GDM1 (cell line): ENCODE measurements at places on chromosomes 11 and 22.

- no peak for DNase-seq
Observed at GRCh38 chr22:37419370-37419968, 7.8 kb downstream of the ELFN2 start.

DNA sequence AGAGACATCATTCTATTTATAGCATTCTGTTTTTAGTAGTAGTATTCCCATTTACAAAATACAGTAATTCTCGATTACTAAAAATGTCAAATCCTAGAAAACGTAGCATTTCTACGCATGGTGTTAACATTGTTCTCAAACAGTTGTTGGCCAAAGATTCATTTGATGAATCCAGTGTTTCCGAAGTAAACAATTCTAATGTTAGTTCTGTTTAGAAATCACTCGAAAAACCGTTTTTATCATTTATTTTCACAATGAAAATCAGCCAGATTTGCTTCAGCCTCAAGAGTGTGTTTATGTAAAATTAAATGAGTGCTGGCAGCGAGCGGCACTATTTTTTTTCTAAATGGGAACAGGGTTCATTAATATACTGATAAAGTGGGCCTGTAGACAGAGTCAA lies 7.1 kb downstream of the MS4A18 start:
- DNase-seq = no peak

GRCh38 chr11:133326332-133326731 lies 206.0 kb downstream of the OPCML start:
- DNase-seq = no peak

DNA sequence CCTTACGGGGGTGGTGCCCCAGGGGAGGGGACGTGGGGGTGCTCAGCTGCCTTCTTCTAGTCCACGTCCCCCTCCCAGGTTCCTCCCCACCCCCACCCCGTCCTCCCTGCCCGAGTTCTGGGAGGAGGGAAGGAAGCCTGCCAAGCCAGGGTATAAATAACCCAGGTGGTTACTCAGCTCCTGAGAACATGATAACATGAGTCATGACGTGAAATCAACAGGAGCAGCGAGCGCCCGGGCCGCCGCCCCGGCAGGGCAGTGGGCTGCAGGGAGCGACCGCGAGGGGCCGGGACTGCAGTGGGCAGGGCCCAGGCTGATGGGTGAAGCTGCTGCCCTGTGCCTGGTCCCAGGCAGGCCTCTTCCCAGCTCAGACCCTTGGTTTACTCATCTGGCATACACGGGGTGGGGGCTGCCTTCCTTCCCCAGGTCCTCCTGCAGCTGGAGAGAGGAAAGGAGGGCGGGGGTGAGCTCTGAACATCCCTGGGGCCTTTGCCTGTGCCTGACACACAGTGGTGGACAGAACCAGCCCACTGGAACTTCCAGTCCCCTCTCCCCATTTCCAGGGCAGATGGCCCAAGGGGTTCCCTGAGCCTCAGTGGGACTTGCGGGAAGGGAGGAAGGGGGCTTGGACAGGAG lies 8.8 kb upstream of the PDGFB start:
- no peak for DNase-seq

- DNase-seq = no peak
Observed at GRCh38 chr11:68962527-68963250, 18.1 kb downstream of the MRGPRD start.

GRCh38 chr11:56782167-56782847 lies 33.8 kb upstream of the OR9G4 start:
- no peak for DNase-seq

- peak; percentile 58 for DNase-seq
Observed at GRCh38 chr11:114026355-114026754, 33.2 kb upstream of the ZBTB16 start.

DNA sequence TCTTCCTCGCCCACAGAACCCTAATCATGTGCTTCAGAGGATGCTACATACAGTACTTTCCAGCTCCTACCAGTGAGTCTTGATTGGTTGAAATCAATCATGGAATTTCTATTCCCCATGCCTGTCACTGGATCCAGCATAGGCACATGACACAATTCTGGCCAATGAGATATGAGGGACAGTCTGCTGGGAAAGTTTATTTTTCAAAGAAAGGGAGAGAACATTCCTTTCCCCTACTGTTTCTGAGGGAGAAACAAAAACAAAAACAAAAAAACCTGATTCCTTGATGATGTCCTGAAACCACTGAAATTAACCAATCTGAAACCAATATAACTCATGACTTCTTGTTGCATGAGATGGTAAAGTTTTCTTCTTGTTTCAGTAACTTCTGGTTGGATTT lies 3.3 kb upstream of the RCN1 start:
- no peak for DNase-seq

DNA sequence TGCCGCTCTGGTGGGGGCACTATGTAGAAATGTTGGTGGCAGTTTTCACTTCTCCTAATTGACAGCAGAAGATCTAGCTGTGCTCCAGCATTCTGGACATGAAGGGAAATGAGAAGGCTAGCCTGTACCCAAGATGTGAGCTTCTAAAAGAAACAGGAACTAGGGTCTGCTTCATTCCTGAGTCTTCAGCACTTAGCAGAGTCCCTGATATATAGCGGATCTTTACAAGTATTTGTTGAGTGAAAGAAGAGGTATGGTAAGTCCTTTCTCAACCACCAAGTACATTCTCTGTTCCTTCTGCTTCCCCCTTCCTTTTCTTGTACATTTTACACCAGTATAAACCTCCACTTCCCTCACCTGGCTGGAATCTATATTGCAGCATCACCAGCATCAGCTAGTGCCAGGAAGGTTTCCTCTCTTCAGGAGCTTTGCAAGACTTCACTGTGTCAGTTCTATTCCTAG lies 408.3 kb upstream of the CADM1 start:
- no peak for DNase-seq

GRCh38 chr11:100672498-100673033 lies 14.5 kb upstream of the ARHGAP42 start:
- no peak for DNase-seq

GRCh38 chr22:46276563-46276962 lies 8.8 kb downstream of the TTC38 start:
- no peak for DNase-seq

- no peak for DNase-seq
Observed at GRCh38 chr22:45743687-45744086, 72.1 kb downstream of the ATXN10 start.

DNA sequence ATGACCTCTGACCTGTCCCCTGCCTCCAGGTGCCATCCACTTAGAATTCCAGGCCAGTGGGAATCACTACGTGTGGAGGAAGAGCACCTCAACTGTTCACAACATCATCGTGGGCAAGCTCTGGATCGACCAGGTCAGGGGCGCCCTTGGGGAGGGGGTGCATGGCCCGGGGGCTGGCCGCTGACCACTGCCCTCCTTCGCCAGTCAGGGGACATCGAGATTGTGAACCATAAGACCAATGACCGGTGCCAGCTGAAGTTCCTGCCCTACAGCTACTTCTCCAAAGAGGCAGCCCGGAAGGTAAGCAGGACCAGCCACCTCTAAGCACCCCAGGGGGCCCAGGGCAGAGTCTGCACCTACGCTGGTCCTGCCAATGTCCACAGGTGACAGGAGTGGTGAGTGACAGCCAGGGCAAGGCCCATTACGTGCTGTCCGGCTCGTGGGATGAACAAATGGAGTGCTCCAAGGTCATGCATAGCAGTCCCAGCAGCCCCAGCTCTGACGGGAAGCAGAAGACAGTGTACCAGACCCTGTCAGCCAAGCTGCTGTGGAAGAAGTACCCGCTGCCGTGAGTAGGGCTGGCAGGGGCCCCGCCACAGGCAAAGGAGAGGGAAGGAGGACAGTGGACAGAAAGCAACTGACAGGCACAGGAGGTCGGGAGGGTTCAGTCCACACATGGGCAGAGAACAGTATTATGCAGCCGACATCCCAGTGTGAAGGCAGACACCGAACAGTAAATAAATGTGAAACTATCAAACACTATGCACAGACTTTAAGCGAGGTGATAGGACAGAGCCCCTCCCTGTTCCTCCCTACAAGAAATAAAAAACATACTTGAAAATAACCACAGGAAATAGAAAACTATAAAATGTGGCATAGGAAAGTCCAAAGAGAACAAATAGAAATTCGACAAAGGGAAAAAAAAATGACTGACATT lies 74.9 kb downstream of the MORC2 start:
- DNase-seq = no peak

DNA sequence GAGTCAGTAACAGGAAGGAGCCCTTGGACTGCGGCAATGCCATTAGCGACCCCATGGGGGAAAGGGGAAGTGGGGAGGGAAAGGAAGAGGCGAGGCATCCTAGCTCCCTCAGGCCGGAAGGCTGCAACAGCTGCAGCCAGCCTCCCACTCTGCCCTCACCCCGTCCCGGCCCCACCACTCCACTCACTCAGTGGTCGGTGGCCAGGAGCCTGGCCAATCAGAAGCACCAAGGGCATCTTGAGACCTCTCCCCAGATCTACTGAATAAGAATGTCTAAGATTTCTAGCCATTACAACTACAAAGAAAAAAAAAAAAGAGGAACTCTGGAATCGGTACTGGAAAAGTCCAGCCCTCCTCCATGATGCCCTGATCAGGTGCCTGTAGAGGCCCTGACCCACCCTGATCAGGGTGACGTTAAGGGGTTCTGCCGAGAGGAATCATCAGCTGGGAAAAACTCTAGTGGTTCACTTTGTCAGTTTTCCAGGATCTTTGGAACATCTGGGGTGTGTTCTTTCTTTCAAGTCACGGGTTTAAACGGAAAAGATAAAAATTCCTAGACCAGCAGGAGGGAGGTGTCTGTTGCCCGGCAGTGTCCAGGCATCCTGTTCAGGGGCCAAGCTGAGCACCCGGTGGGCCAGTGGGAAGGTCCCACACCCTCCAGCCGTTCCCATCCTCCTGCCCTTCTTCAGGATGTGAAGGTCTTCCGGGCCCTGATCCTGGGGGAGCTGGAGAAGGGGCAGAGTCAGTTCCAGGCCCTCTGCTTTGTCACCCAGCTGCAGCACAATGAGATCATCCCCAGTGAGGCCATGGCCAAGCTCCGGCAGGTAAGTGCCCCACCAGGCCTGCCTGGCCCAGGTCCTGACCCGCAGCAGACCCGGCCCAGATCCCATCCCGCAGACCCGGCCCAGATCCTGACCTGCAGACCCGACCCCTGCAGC lies 14.4 kb downstream of the OAF start:
- DNase-seq = peak; percentile 95

GRCh38 chr11:120525261-120526171 lies 14.0 kb downstream of the GRIK4 start:
- no peak for DNase-seq

DNA sequence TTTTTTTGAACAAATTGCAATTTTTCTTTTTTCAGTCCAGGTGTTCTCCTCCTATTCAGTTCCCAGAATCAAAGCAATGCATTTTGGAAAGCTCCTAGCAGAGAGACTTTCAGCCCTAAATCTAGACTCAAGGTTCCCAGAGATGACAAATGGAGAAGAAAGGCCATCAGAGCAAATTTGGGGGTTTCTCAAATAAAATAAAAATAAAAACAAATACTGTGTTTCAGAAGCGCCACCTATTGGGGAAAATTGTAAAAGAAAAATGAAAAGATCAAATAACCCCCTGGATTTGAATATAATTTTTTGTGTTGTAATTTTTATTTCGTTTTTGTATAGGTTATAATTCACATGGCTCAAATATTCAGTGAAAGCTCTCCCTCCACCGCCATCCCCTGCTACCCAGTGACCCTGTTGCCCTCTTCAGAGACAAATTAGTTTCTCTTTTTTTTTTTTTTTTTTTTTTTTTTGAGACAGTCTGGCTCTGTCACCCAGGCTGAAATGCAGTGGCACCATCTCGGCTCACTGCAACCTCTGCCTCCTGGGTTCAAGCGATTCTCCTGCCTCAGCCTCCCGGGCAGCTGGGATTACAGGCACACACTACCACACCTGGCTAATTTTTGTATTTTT lies 6.2 kb upstream of the UBE4A start:
- DNase-seq = no peak

GRCh38 chr11:904380-904779 lies 6.2 kb downstream of the CHID1 start:
- DNase-seq = no peak

GRCh38 chr22:24983151-24983550 lies 30.6 kb downstream of the KIAA1671 start:
- DNase-seq = no peak

GRCh38 chr11:102824556-102824955 lies 18.9 kb downstream of the MMP3 start:
- DNase-seq = no peak

GRCh38 chr22:17537155-17537554 lies 26.1 kb upstream of the SLC25A18 start:
- no peak for DNase-seq

DNA sequence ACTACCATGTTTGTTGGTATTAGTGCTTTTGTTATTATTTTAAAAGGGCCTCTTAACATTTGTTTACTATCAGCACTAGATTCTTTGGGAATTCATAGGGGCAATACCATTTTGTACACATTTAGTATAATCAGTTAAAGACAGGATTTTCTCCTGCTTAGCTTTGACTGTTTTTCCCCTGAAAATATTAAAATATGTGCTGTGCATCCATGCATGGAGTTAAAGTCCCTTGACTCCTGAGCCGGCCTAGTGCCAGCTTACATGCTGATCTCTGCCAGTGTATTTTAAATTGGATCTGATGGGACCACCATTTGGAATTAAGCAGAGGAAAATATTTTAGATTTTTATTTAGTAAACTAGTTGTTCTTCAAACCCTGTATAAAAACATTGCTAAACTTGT lies 161.4 kb downstream of the METTL15 start:
- DNase-seq = no peak

DNA sequence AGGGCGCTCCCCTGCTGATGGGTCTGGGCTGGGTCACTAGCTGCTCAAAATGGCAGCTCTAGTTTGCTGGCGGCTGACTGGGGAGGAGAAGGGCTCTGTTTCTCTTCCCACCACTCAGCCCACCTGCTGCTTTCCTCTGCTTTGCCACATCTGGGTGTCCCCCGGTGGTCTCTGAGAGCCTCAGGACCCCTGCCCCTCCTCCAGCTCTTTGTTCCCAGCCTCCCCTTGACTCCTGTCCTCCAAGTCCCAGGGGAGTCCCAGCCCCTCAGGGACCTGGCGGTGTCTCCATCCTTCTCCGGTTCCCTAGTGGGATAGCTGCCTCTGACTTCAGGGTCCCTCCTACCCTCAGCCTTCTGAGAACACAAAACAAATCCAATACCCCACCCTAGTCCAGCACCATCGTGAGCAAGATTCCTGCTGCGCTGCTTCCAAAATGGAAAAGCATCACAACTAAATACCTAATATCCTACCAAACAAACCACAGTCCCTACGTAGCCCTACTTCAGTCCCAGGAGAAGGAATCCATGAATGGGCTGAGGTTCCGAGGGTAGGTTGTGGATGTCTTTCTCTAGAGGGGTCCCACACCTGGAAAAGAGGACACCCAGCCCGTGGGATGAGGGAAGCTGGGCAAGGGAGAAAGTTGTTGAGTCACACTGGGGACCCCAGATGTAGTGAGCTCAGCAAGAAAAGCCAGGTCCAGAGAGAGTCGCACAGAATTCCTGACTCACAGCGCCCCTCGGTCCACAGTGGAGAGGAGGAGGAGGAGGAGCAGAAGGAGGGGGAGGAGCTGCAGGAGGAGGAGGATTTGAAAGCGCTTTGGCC lies 45.0 kb upstream of the NNMT start:
- DNase-seq = no peak

GRCh38 chr22:20751185-20751851 lies 22.6 kb upstream of the SERPIND1 start:
- DNase-seq = no peak
